Parietal lobe (tissue), 2 donors: ENCODE measurements at places on chromosomes 6 and 20. TPM values are rescaled to one million over a fixed set of nuclear protein-coding genes. Genes with fewer than 3 reads are reported as not detected.

Gene SLC22A7
- total RNA-seq = 1.9 TPM

Gene WASF1
- 144 TPM for total RNA-seq

Gene MCCD1
- not detected for total RNA-seq

Gene HLA-DRB5
- not detected for total RNA-seq

Gene UNC5CL
- 0.63 TPM for total RNA-seq

Gene ANKRD66
- total RNA-seq = 0.31 TPM

Gene PNLDC1
- not detected for total RNA-seq

Gene SRMS
- not detected for total RNA-seq

Gene TGM2
- total RNA-seq = 4.4 TPM

Gene COL9A1
- total RNA-seq = 11.0 TPM

Gene SGK2
- total RNA-seq = 3.1 TPM

Gene CAPN11
- total RNA-seq = not detected

Gene C6orf15
- not detected for total RNA-seq

Gene PRSS35
- total RNA-seq = 2.5 TPM

Gene PRDM13
- not detected for total RNA-seq

Gene TEAD3
- total RNA-seq = 0.63 TPM

Gene HUS1B
- total RNA-seq = 8.8 TPM
